HFF-Myc (cell line): ENCODE measurements at places on chromosomes 6 and 20.
A peak's percentile ranks its signal among the peaks of the same experiment; 100 is the strongest.

GRCh38 chr6:112038268-112038667, 15.6 kb upstream of the CCN6 start:
- DNase-seq, result no peak

DNA sequence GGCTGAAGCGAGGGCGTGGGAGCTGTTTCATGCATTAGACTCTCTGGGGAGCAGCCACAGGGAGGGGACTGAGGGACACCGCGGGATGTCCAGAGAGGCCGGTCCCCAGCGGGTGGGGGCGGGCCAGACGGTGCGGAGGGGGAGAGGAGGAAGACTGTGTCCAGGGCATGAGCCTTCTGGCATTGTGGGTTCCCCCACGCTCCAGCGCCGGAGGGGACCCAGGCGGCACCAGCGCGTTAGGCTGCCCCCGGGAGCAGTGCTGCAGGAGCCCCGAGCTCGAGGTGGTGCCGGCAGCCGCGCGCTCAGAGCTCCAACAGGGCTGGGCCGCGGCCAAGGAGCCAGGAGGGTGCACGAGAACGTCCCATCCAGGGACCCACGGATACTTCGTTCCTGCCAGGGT, 14.4 kb downstream of the SLC22A3 start:
- DNase-seq, result no peak

DNA sequence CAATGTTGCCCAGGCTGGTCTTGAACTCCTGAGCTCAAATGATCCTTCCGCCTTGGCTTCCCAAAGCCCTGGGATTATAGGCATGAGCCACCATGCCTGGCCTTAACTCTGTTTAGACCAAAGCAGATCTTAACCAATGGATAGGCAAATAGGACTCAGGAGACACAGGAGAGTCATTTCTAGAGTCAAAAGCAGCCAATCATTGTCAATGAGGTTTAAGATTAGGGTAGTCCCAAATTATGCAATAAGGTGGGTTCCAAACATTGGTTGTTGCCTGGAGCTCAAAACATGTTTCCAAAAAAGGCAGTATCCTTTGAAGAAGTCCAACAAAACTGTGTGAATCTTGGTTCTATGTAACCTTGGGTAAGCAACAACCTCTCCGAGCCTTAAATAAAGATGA, 95.7 kb upstream of the JARID2 start:
- DNase-seq, result no peak

- peak; percentile 31 for DNase-seq
Measured at GRCh38 chr6:83199863-83200225, 6.7 kb downstream of the RWDD2A start.

- DNase-seq, result no peak
Measured at GRCh38 chr6:38495922-38496635, 143.7 kb downstream of the BTBD9 start.

GRCh38 chr6:168890306-168890980, 363.2 kb downstream of the THBS2 start:
- DNase-seq, result no peak

GRCh38 chr20:57478176-57478575, 46.8 kb downstream of the CTCFL start:
- DNase-seq, result no peak

- DNase-seq, result no peak
Measured at GRCh38 chr6:87481931-87482330, 9.2 kb downstream of the SLC35A1 start.

- DNase-seq, result no peak
Measured at GRCh38 chr6:45709781-45710220, 305.9 kb downstream of the CLIC5 start.

GRCh38 chr20:56930876-56931275, 301.8 kb downstream of the TFAP2C start:
- DNase-seq, result no peak

DNA sequence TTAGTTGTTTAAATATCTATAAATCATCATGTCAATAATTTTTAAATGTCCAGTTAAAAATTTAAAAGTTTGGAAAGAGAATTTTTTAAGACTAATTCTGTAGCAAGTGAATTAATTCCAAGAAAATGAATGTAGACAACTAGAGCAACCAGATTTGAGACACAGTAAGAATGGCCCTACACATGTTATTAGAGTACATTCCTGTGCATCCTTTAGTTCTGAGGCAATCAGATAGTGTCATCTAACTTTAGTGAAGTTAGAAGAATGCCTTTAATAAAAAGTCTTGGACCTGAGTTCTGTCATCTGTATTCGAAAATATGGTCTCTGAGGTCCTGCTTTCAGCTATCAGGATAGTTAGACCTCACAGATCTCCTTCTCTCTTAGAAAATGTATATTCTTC, 63.7 kb downstream of the HIVEP2 start:
- no peak for DNase-seq

- no peak for DNase-seq
Measured at GRCh38 chr6:161828355-161828754, 554.5 kb upstream of the AGPAT4 start.

DNA sequence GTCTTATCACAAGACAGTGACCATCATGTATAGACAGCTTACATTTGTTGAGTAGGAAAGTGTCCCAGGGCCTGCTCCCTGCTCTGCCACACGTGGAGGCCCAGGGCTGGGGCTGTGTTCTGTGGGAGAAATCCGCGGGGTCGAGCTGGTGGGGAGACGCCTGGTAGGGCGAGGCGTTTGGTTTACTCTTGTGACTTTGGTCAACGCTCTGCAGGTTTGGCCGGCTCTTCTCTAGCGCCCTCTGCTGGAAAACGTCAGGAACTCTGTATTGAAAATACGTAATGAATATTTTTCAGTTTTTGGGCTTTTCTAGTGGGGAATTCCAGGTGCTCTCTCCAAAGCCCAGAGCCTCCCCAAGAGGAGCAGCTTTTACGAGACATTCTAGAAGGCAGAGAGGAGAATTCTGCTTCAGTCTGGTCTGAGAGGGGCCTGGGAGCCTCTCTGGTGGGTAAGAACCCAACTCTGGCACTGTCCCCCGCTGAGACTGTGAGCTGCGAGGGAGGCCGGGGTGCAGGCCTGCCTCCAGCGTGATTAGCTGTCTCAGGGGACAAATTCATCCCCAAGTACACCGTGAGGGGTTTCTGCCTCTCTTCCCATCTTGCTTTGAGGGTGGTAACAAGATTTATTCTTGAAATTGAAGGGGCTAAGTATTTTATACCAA, 112.6 kb upstream of the RALGAPA2 start:
- DNase-seq, result no peak

GRCh38 chr6:63477422-63478040, 94.7 kb upstream of the LOC128125822 start:
- DNase-seq, result no peak

DNA sequence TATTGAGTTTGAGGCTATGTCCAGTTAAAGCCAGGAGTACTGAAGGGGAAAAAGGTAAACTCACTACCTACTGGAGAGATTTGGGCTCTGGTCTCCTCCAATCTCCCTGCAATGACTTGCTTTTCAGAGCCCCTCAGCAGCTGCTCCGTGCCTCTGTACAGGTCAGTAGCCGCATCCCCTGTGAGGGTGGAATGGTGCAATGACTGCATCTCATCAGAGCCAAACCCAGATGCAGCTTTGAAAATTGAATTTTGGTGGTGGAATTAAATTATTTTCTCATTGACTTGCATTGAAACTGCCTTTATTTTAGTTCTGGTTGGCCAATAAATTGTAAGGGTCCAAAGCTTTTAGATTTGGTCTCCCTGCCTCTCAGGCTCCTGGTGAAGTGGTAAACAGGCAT, 166.7 kb downstream of the DLL1 start:
- no peak for DNase-seq

DNA sequence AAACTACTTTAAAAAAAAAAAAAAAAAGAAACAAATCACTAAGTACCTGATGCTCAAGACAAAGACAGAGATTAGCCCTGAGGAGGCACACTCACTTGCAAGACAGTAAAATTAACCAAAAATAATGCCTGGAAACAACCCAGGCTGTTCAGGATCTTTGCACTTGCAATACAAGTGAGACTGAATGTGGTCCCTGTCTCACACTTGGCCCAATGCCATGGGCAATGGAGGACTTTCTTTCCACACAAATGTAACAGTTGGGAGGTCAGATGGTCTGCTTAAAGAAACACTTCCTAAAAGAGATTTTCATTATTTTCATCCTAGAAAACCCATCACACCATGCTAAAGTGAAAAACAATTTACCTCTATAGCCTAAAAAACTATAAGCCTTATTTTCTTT, 16.2 kb downstream of the STAU1 start:
- no peak for DNase-seq

DNA sequence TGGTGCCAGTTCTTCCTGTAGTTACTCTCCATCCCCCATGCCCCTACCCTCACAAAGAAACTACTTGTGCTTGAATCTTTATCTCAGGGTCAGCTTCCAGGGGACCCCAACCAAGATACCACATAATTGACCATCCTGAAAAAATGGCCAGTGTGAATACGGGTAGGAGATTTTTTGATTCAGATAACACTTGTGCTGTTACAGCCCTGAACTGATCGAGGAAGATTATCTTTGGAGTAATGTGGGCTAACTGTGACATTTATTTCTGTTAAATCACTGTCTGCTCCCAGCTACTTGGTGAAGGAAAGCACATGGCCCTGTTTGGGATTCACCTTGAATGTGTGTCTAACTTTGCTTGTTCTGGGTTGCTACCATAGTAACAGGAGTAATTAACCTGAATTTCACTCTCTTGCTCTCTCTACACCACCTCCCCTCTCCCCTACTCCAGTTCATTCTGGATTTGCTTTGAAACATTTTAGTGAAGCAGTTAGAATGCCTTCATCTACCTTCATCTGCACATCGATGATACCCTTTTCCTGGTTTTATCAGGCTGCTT, 219.6 kb upstream of the CHD6 start:
- no peak for DNase-seq

GRCh38 chr6:106511288-106512047, 117.8 kb downstream of the RTN4IP1 start:
- DNase-seq, result no peak

DNA sequence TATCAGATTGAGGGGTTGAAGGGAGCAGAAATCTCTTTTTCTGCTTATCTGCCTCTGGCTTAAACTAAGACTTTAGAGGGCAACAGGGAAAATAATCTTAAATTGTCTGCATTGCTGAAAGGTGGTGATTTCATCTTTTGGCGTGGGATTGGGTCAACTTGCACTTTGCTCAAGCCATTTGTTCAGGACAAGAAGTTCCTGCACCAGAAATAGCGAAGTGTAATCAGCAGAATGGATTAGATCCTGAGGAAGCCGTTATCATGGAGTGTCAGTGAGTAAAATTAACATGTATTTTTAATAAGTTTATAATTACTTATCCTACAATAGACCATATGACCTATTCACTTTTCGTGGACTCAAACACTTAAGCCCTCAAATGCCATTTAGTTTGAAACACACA, 249.3 kb downstream of the CD83 start:
- DNase-seq, result no peak

- no peak for DNase-seq
Measured at GRCh38 chr6:33477864-33478263, 23.5 kb downstream of the ZBTB9 start.

GRCh38 chr20:50083034-50083433, 29.9 kb downstream of the UBE2V1 start:
- DNase-seq, result no peak

- no peak for DNase-seq
Measured at GRCh38 chr20:46304361-46304760, 3.9 kb downstream of the CDH22 start.

DNA sequence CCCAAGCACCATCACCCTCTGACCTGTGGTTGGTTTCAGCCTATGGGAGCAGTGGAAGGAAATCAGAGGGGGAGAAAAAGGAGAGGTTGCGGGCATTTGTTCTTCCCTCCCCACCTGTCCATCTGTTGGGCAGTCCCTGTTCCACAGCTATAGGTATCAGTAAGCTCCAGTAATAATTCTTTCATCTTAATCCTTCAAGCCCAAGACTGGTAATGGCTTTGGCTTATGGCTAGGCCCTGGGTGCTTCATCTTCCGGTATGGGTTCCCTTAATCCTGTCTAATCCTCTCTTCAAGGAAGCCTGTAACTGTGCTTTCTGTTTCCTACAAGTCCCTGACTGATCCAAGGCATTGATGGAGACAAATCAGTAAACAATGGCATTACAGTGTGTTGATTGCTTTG, 42.2 kb upstream of the STK35 start:
- no peak for DNase-seq

- DNase-seq, result peak; percentile 27
Measured at GRCh38 chr6:137415127-137415833, 78.9 kb downstream of the OLIG3 start.

GRCh38 chr6:121032268-121033006, 301.8 kb downstream of the TBC1D32 start:
- DNase-seq, result no peak

DNA sequence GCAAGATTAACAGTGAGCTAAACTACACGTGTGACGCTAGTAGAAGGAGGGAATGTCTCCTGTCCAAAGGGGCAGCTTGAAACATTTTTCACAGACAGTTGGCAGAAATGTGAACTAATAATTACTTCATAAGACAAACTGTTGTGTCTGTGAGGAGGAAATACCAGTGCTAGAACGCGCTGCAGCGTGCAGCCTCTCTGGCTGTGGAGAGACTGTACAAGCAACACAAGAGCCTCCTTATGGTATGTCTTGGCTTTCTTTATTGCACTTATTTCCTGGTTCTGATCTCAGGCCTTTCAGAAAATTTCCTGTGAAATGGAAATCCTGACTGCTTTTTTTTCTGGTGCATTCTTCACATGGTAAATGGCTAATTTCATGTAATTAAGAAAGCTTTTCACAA, 25.3 kb upstream of the TIAM2 start:
- no peak for DNase-seq

GRCh38 chr6:138031850-138032249, 75.4 kb downstream of the PERP start:
- DNase-seq, result no peak

- no peak for DNase-seq
Measured at GRCh38 chr6:116471531-116471930, 10.4 kb downstream of the CALHM6 start.

GRCh38 chr6:155030148-155030720, 35.1 kb downstream of the TIAM2 start:
- no peak for DNase-seq

- DNase-seq, result no peak
Measured at GRCh38 chr6:151243481-151243880, 3.7 kb downstream of the AKAP12 start.

DNA sequence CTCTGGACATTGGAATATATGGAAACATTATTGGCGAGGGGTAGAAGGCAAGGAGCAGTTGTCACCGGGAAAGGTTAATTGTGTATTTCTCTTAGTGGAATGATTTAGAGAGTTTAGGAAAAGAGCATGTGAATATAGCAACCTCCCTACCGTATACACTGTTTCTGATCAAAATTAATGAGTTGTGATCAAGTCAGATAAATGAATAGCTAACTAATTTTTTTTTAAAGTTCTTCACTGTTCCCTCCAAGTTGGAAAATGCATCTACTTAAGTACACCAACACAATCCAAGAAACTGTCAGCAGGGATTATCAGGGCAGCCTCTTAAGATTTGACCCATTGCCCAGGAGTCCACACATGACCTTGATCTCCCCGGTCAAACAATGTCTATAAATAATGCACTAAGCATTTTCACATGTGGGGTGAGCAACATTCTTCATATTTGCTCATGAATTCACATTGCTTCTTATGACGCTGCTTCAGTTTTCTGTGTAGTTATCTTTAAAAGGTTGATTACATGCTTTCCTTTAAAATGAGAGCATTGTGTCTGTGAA, 680.8 kb upstream of the NRSN1 start:
- DNase-seq, result peak; percentile 10
